ENCODE measurements at places on chromosomes 4 and X.

GRCh38 chrX:6568031-6568430 is 33.1 kb upstream of the VCX3A start:
- H3K27me3 ChIP-seq: no peaks in the 10 kb centered on the region
- no peaks in the 10 kb centered on the region for H3K4me1 ChIP-seq
- no peak overlapping the region for H3K27ac ChIP-seq
- DNase-seq: no peak

DNA sequence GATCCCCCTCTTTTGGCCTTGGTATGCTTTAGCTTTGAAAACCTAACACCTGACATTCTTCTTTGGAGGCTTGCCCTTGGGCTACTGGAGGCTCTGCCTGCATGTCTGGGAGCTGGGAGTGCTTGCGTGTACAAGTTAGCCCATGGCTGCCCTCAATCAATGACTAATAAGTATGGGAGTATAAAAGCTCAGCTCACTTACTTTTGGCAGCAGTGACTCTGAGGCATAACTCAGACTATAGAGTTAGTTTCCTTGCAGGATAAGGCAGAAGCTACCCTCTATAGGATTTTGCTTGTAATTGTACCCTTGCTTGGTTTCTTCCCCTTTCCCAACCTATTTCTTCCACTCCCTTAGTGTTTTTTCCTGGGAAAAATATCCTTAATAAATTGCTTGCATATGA is 247.9 kb downstream of the PPP1R2C start:
- no peaks in the 10 kb centered on the region for H3K36me3 ChIP-seq
- H3K4me3 ChIP-seq: no peak overlapping the region
- peak; percentile 67 for DNase-seq

- H3K4me1 ChIP-seq: no peaks in the 10 kb centered on the region
- H3K27ac ChIP-seq: no peak overlapping the region
These were observed 186.4 kb downstream of the BCOR start for GRCh38 chrX:39911278-39911897.

DNA sequence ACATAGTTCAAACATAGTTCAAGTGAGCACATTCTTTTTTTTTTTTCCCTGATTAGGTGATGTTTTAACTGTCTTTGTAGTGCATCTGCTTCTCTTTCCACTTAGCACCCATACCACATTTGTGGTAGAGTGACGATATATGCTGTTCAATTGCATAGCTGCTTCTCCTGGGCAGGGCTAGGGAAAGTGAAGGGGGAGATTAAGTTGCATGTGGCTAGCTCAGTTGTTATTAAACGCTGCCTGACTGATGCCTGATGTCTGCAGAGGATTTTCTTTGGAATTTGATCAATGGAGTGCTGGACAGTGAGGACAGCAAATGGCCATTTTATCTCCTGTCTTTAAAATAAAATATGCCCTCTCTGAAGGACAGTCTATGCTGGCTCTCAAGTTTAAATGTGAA is 63.7 kb downstream of the ANK2 start:
- no peak overlapping the region for H3K27ac ChIP-seq
- H3K36me3 ChIP-seq: no peaks in the 10 kb centered on the region
- H3K4me1 ChIP-seq: no peaks in the 10 kb centered on the region

DNA sequence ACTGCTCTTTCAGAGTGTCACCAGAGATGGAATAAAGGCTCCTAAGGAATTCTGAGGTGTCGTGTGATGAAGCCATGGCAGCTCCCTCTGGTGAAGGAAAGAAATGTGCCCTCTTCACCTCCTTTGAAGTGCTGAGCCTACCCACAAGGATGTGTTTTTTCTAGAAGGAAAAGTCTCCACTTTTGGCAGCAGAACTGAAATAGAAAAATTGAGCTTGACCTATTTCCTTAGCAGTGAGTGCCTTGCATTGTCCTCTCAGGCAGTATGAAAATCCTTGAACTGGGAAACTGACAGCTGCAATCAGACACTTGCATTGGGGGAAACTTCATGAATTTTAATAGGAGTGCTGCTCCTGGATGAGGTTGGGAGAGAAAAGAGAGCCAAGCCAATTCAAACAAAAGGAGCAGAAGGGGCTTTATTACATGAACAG is 95.2 kb downstream of the DCLK2 start:
- no peak overlapping the region for H3K27ac ChIP-seq
- no peaks in the 10 kb centered on the region for H3K27me3 ChIP-seq
- no peaks in the 10 kb centered on the region for H3K36me3 ChIP-seq
- no peak for DNase-seq
- no peak overlapping the region for H3K4me3 ChIP-seq

- H3K36me3 ChIP-seq: no peaks in the 10 kb centered on the region
- peak; percentile 7 for DNase-seq
- H3K4me1 ChIP-seq: no peaks in the 10 kb centered on the region
- H3K27me3 ChIP-seq: no peaks in the 10 kb centered on the region
These were observed 153.7 kb downstream of the CLCN4 start for GRCh38 chrX:10310511-10310910.

DNA sequence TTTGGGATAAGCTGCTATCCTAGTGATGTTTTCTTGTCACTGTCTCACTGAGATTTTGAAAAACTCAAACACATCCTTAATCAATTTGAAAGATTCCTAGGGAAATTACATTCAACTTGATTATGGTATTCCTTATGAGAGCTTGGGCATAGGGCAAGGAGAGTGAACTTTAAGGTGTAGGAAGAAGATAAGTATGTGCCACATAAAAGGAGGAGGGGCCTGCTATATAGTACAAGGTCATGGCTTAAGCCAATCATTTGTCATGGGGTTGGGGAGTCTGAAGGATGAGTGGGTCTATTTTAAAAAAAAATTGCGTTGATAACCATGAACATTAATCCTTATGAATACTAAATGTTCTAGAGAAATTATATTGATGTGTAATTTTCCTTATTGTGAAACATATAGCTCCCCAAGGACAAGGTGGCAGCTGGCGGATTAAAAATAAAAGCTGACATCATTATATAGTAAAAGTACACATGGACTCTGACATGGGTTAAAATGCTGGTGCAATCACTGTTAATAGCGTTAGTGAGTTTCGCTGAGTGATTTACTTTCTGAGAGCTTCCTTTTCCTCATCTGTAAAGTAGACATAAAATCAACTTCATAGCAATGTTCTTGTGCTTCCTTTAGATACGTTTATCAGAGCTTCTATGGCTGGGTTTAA is 17.4 kb downstream of the GALNT7 start:
- no peak overlapping the region for H3K4me3 ChIP-seq
- H3K27ac ChIP-seq: no peak overlapping the region
- no peaks in the 10 kb centered on the region for H3K27me3 ChIP-seq
- no peaks in the 10 kb centered on the region for H3K4me1 ChIP-seq

DNA sequence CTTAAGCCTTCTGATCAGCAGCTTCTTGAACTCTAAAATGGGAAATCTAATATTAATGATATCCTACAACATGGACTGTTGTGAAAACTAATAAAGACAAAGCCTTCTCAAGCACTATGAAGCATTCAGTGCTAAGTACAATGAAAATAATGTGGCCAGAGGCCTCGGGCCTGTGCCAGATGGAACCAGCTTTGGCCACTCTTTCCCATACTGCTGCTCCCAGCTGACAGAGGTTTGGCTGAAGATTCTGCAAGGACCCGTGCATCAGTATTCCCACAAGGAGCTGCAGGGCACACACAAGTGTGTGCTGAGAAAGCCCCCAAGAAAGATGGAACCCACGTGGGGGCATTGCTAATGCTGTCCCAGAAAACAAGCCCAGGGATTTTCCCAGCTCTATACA is 60.5 kb upstream of the RPL34 start:
- no peaks in the 10 kb centered on the region for H3K4me1 ChIP-seq
- no peak overlapping the region for H3K27ac ChIP-seq
- H3K36me3 ChIP-seq: no peaks in the 10 kb centered on the region
- no peak for DNase-seq
- H3K4me3 ChIP-seq: no peak overlapping the region
- H3K27me3 ChIP-seq: no peaks in the 10 kb centered on the region

Measured in mesendoderm (in vitro differentiated cells).